ENCODE measurements at places on chromosomes 1 and 21.

DNA sequence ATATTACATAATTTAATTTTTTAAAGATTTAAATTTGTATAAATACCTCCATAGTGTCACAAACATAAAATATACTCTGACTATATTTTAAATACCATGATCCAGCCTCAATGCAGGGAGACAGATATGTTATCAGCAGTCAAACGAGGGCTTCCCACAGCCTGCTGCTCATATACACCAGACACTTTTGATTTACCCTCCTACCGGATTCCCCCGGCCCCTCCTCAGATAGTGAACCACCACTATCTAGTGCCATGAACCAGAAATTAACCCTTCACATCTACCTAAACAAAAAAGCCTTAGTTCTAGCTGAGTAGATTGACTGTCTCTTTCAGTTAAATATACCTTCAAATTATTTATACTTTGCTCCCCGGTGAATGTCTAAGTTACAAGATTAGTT is 52.4 kb upstream of the C1orf53 start:
- DNase-seq = no peak

DNA sequence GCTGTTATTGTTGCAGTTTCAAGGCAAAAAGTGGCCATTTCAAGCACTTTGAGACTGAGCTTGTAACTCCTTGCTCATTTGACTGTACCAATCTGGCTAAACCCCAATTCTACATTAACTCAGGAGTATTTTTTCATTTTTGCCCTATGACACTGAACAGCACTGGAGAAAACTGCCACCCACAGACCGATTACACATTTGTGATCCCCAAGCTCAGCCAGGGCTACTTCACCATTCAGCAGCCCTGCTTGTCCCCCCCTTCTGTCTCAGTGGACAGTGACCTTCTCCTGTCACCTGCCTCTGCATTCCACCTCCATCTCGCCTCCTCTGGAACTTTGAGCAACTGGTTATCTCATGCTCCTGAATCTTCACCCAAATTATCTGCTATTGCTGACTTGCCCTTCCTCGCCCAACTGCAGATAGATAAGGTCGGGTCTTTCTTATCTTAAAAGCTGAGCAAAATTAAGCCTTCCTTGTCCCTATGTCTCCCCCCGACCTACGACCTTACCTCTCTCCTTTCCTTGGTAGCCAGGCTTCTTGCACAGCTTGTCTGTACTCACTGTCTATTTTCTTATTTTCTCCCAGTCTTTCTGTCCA is 25.3 kb downstream of the SPATA46 start:
- DNase-seq = no peak

DNA sequence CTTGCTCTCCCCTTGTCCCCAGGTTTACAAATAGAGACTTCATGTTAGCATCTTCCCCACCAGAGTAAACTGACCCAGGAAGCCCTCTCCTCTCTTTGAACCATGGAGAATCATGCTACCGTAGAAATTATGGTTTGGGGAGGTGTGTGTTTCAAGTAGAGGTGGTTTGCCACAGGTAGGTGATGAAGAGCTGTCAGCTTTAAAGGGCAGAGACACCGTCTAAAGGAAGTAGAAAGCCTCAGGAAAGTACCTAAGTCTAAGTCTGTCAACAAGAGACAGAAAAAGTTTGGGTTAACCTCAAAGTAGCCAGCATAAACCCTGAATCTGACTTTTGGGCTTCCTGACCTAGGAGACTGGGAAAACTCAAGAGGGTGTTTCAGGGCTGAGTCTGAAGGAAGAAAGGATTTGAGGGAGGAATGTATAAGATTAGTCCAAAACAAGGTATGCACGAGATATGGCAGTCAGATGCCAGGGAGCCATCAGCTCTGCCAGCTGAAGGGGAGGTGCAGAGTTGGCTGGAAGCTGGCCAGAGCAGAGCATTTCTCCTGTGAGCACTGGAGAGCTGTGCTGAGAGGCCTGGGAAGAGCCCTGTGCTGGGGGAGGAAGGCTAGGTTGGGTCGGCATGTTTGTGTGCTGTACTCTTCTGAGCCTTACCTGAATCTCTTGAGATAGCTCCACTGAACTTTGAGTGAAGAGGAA is 14.3 kb downstream of the ADAMTSL4 start:
- DNase-seq = no peak

GRCh38 chr1:73100216-73100615 is 817.9 kb upstream of the NEGR1 start:
- no peak for DNase-seq

DNA sequence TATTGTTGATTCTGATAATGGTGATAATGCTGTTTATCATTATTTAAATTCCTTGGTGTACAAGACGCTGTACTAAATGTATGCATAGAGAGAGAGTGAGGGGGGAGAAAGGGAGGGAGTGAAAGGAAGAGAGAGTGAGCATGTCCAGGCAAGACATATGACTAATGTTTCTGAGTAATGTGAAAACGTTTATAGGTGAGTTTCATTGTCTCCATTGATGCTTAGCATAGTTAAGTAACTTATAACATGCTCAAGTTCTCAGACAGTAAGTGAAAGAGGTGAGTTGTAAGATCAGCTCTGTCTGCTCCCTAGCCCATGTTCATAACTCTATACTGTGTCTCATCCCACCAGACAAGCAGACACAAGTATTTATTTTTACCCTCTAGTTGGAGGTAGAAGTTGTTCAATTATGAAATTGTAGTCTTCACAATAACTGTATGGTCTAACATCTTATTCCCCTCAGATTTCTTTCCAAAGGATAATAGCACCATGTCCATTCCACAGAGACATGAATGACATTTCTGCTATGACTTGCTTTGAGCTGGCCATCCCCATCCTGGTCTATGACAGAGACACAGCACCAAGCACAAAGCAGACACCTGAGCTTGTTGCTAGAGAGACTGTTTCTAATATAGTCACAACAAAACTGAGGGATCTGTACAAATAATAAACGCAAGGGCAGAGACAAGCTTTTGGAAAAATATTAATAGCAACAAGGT is 285.1 kb downstream of the CACNA1E start:
- DNase-seq = no peak

DNA sequence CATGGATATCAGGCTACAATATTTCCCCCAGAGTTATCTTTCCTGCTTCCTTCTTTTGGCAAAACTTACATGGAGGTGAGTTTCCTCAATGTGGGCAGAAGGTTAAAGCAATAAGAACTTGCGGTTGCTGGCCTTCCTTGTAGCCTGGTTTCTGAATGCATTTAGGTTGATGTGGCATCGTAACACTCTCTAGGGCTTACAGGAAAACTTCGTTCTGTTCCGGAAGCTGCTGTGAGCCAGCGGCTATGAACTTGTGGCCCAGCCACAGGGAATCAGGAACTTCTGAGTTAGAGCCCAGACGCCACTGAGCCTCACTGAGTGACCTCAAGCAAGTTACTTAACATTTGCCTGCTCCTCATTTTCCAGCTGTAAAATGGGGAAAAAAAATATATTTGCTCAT is 623.4 kb upstream of the ADAMTS5 start:
- DNase-seq = no peak

- DNase-seq = no peak
Measured at GRCh38 chr1:64940025-64940424, 26.3 kb downstream of the JAK1 start.

GRCh38 chr1:7826363-7826762 is 26.5 kb downstream of the UTS2 start:
- DNase-seq = no peak

- no peak for DNase-seq
Measured at GRCh38 chr1:29698033-29698432, 461.7 kb downstream of the PTPRU start.
